ENCODE measurements at places on chromosomes 6 and 20. TPM values are rescaled to one million over a fixed set of nuclear protein-coding genes. Genes with fewer than 3 reads are reported as not detected.

GRCh38 chr20:60806354-60806753, 445.7 kb upstream of the CDH4 start:
- DNase-seq = no peak

GRCh38 chr6:139308936-139309603, 17.3 kb upstream of the TXLNB start:
- no peak for DNase-seq

- DNase-seq = no peak
These were observed 23.7 kb downstream of the UBE2V1 start for GRCh38 chr20:50089140-50089786.

- DNase-seq = no peak
These were observed 221.9 kb upstream of the QKI start for GRCh38 chr6:163192591-163192990.

DNA sequence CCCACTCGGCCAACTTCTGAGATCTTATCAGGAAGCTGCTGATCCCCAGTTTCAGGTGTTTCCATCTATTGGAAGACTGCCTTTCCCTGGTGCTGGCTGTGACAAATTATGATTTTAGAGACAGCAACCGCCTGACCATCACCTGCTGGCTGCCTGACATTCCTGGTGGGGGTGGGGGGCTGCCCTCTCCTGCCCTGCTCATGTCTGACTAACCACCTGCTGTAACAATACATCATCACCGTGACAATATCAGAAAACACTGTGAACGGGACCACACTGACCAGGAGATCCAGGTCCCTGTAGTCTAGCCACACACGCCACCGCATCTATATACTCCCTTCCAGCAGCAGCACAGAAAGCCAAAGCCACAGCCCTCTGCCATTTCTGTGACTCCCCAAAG, 537.5 kb downstream of the QKI start:
- DNase-seq = no peak

DNA sequence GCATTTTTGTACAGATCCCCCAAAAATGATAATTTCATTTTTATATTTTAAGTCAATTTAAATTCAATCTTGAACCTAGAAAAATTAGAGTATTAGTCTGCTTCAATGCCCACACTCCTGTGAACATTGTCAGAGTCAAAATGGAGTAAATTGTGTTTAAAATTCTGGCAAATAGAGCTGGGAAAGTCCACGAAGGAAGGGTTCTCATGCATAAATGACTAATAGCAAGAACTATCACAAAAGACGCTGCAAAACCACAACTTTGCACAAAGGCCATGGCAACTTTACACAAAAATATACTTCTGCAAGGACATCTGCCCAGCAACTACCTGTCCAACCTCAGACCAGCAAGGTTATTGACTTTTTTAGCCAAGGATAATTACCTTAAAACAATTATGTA, 203.2 kb upstream of the SMLR1 start:
- no peak for DNase-seq

GRCh38 chr20:6700563-6701329, 66.7 kb upstream of the BMP2 start:
- DNase-seq = no peak

DNA sequence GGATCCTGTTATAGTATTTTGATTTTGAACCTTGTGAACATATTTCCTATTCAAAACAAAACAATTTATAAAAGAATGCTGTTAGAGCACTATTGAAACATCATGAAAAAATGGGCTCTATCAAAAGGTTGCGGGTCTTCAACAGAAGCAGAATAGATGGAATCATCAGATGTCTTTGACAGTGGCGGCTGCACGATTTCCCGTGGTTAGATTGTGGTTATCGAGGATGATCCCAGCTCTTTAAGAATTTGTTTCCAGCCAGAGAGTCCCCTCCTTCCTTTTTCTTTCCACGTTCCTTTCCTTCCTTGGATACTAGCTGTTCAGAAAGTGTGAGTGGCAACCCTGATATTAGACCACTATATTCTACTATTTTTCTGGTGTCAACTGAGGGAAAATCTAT, 163.4 kb downstream of the FARS2 start:
- no peak for DNase-seq

- DNase-seq = no peak
These were observed 711.1 kb upstream of the EPHA7 start for GRCh38 chr6:94130478-94130877.

- no peak for DNase-seq
These were observed 6.2 kb upstream of the GHRH start for GRCh38 chr20:37267667-37268313.

GRCh38 chr20:13009682-13010406, 1.1 kb downstream of the SPTLC3 start:
- DNase-seq = peak; percentile 66

DNA sequence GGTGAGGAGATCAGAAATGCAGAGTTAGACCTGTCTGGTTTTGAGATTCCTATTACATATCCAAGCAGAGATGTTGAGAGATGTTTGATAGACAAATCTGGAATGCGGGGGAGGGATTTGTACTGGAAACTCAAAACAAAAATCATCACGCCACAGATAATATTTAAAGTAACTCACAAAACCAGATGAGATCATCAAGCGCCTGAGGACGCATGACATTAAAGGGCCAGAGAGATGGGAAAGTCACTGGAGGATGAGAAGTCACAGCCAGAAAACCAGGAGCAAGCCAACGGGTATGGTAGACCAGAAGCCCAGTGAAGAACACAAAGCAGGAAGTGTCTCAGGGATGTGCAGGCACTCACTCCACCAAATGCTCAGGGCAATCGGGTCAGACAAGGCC, 87.7 kb downstream of the DLL1 start:
- DNase-seq = no peak

- no peak for DNase-seq
These were observed 99.2 kb downstream of the OR2B2 start for GRCh38 chr6:27812805-27813492.

GRCh38 chr20:10651227-10651990, 22.4 kb downstream of the JAG1 start:
- DNase-seq = no peak

GRCh38 chr6:127073222-127073621, 45.2 kb upstream of the RSPO3 start:
- no peak for DNase-seq

DNA sequence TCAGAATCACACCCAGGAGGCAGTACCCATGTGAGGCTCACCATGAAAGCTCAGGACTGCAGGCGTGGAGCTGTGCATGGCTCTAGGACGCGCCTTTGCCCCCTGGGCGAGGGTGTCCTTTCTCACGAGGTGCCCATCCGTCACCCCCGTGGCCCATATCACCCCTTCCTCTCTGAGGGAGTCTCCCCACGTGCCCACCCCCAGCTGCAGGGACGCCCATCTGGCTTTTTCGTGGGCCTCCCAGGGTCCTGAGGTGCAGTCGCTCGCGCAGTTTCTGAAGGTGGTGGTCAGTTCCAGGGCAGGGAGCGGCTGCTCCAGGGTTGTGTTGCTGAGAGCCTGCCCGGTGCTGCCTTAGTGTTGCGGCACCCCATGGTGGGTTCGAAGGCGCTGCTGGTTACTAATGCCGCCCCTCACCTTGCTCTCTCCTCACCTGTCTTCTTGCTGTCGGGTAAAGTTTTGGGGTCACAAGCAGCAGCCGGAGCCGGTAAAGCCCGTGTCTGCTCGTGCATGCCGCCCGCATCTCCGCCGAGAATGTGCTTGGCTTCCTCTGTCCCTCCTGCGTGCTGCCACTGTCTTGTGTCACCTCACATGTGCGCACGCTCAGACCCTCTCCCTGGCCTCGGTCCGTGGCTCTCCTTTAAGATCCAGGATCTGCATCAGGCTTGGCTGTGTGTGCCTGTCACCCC, 9.4 kb upstream of the COL20A1 start:
- DNase-seq = no peak

TPX2 gene
- total RNA-seq = 0.81 TPM

EPHA7 gene
- total RNA-seq = 4.6 TPM

FBXO9 gene
- total RNA-seq = 78.3 TPM

MAVS gene
- 49.2 TPM for total RNA-seq

F13A1 gene
- total RNA-seq = 61.0 TPM

MYBL2 gene
- total RNA-seq = 0.60 TPM

FOXF2 gene
- 3.4 TPM for total RNA-seq

SOBP gene
- 12.6 TPM for total RNA-seq

KIF25 gene
- total RNA-seq = not detected

WRNIP1 gene
- total RNA-seq = 33.5 TPM
